ENCODE measurements at places on chromosomes 12 and 14.

- DNase-seq = no peak
These were observed 496.4 kb downstream of the FOXG1 start for GRCh38 chr14:29262979-29263378.

GRCh38 chr14:68284333-68284732, 464.8 kb downstream of the RAD51B start:
- DNase-seq = no peak

DNA sequence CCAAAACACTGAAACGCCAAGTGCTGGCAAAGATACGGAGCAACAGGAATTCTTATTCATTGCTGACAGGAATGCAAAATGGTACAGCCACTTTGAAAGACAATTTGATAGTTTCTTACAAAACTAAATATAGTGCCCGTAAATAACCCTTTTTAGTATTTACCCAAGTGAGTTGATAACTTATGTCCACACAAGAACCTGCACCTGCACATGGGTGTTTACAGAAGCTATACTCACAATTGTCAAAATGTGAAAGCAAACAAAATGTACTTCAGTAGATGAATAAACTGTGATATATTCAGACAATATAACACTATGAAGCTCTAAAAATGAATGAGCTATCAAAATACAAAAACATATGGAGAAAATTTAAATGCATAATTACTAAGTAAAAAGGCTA, 86.6 kb downstream of the ATXN7L3B start:
- DNase-seq = no peak

GRCh38 chr14:103007555-103007954, 49.8 kb downstream of the CDC42BPB start:
- no peak for DNase-seq
